ENCODE measurements at places on chromosomes 12 and 14.

- DNase-seq, result no peak
Measured at GRCh38 chr14:103318750-103319419, 15.2 kb upstream of the EIF5 start.

GRCh38 chr12:115147916-115148315 lies 463.9 kb upstream of the TBX3 start:
- no peak for DNase-seq

- DNase-seq, result peak; percentile 36
Measured at GRCh38 chr12:26768611-26769603, 64.1 kb downstream of the ITPR2 start.

DNA sequence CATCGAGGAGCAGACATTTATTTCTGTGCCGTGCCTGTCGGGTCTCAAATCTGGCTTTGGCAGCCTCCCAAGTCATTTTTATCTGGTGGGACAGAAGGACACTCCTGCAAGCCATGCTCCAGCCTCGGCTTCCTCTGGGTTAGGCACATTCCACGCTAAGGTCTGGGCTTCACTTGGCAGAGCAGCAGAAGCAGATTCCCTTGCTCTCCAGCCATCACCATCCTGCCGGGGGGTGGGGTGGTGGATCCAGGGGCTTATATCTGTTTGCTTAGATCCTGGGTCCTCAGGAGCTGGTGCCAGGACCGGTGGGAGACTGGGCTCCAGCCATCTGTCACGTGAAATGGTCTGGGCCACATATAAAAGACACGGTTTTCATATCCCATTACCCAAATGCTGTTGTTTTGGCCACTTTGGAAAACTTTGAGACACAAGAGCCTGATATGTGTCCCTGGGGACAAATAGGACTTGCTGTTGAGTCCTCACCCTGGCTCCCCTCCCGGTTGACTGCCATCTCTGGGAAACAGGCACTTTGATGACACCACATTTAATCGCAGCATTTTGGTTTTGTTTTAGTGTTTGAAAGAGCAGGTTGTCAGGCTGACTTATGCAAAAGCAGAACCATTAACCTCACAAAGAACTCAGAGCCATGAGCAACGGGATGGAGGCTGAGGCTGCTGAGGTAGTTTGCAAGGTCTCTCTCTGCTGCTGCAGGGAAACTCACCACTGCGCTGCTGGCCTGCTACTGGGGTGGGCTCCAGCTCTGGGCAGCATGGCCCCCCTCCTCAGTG lies 69.6 kb upstream of the PRMT8 start:
- DNase-seq, result no peak

DNA sequence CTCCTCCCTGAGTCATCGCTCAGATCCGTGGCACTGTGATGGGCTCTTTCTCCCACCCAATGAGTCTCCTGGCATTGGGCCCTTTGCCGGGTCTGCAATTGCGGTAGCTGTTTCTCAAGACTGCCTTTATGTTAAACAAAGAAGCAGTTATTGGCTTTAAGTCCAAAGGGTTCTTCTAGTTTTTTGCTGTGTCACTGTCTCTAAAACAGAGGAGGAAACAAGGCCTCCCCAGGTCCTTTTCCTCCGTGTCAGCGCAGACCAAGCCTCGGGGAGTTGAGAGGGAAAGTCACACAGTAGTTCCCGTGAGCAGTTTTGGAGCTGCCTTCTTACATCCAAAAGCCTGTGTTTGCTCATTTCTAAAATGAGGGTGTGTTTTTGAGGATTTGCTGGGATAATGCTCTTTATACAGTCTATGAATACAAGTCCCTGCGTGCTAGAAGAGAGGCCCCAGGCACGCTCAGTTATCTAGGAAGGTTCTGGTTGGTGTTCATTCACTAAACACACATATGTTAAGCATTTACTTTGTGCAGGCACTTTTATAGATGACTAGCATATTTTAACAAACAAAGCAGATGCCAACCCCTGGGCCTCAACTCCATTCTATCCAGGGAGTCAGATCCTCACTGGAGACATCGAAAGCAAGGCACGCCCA lies 126.0 kb upstream of the PZP start:
- DNase-seq, result peak; percentile 57

GRCh38 chr12:106211973-106212372 lies 35.8 kb downstream of the CKAP4 start:
- no peak for DNase-seq

DNA sequence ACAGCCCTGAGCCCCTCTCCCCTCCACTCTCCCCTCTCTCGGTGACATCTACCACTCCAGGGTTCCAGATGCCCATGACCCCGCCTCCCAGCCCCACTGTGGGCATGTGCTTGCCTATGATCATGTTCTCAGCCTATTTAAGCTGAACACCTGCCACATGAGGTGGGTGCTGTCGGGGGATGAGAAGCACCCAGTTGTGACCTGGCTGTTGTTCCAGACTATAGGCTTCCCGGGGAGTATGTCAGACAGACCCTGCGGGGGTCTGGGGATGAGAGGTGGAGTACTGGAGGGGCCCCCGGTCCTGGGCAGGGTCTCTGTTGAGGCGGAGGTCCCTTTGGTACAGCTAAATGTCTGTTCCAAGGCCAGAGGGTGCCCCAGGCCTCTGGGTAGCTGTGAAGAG lies 6.0 kb downstream of the VSX2 start:
- no peak for DNase-seq

DNA sequence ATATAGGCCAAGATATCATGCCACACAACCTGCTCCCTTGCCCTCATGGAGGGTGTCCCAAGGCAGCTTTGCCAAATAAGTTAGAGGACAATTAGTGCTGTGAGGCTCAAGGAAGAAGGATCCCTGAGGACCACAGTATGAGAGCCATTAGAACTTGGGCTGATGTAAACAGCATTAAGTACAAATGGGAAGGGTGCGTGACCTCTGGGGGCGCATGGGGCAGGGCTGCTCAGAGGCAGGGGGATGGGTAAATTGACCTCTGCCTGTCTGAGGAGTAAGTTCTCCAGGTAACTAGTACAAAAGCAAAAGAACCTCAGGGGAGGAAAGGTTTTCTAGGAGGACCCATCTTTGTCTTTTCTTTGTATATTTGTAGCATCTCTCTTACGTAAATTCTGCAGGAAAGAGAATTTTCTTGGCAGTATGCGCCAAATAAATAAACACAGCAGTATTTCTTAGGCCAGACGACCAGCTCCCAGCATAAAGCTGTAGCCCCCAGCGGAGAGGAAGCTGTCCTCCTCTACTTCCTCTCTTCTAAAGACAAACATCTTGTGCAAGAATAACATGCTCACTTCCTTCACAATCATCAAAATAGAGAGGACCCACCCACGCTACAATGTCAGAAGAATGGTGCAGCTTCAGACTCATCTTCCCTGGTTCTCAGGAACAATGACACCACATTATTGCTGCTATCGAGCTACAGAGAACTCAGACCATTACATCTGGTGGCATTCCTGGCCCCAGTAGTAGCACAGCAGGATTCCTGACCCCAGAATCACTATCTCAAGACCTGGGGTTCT lies 16.4 kb upstream of the VWF start:
- DNase-seq, result no peak

- DNase-seq, result peak; percentile 49
Measured at GRCh38 chr14:68263563-68264259, 444.1 kb downstream of the RAD51B start.

DNA sequence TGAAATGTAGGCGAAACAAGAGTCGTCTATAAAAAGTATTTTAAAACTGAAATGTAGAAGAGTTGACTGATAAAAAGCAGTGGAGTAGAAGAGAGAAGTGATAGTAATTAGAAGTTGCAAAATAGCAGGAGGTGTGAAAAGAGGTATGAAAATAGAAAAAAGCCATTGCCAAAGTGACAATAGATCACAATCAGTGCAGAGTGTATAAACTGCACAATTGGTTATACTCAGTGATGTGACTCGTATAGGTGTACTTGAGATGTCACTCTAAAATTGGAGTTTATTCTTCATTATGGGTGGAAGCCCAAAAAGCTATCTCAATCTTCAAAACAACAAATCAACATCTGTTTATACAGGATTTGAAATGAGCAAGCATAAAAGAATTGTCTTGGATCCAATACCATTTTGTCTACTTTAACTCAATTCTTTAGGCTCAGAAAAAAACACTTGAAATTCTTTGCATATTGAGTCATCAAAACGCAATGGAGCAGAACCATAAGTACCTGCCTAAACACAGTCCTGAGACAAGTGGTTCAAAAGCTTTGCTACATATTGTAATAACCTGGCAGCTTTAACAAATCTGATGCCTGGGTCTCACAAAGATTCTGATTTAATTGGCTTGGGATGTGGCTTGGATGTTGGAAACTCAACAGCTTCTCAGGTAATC lies 8.8 kb downstream of the IKBIP start:
- no peak for DNase-seq

- no peak for DNase-seq
Measured at GRCh38 chr12:85814071-85814470, 22.1 kb downstream of the RASSF9 start.

DNA sequence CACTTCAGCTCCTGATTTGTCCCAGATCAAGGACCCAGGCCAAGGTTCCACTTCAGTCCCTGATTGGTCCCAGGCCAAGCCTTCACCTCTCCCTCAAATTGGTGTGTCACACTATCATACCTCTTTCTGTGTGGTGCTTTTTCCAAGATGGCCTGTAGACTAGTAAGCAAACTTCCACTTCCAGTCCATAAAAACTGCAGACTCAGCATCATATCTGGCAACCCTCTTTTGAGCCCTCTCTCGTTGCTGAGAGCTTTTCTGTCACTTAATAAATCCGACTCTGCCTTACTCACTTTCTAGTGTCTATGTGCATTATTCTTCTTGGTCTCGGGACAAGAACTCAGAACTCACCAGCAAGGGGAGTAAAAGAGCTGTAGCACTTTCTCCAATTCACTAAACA lies 1395.1 kb downstream of the LRFN5 start:
- DNase-seq, result no peak
